ENCODE measurements at places on chromosomes 16 and 17. TPM values are rescaled to one million over a fixed set of nuclear protein-coding genes. Genes with fewer than 3 reads are reported as not detected.

DNA sequence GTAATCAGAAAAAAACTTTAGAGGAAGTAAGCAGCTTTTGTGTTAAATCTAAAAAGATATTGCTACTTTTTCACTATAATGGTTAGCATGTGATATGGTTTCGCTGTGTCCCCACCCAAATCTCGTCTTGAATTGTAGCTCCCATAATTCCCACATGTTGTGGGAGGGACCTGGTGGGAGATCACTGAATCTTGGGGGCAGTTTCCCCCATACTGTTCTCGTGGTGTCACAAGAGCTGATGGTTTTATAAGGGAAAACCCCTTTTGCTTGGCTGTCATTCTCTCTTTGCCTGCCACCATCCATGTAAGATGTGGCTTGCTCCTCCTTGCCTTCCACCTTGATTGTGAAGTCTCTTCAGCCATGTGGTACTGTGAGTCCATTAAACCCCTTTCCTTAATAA lies 117.1 kb downstream of the KCNJ2 start:
- no peak overlapping the region for H3K4me3 ChIP-seq
- no peaks in the 10 kb centered on the region for H3K36me3 ChIP-seq
- H3K27ac ChIP-seq: no peak overlapping the region
- no peaks in the 10 kb centered on the region for H3K27me3 ChIP-seq
- H3K4me1 ChIP-seq: no peaks in the 10 kb centered on the region

GRCh38 chr17:69477204-69477902 lies 62.9 kb downstream of the MAP2K6 start:
- no peak overlapping the region for H3K4me3 ChIP-seq
- H3K36me3 ChIP-seq: no peaks in the 10 kb centered on the region
- peaks cover 33% of the 10 kb centered on the region for H3K4me1 ChIP-seq
- no peaks in the 10 kb centered on the region for H3K27me3 ChIP-seq
- H3K27ac ChIP-seq: peak overlapping the region; percentile 76

- no peak within 1 kb of the TSS for H3K27ac ChIP-seq
- no peaks in the 10 kb centered on the region for H3K36me3 ChIP-seq
- DNase-seq: peak; percentile 79
Measured at GRCh38 chr16:72172105-72173034, at the start of gene PMFBP1. Gene PMFBP1, minus strand, starts transcription at chr16:72172155. Its CDS starts 947 bp downstream, at chr16:72171208.

DNA sequence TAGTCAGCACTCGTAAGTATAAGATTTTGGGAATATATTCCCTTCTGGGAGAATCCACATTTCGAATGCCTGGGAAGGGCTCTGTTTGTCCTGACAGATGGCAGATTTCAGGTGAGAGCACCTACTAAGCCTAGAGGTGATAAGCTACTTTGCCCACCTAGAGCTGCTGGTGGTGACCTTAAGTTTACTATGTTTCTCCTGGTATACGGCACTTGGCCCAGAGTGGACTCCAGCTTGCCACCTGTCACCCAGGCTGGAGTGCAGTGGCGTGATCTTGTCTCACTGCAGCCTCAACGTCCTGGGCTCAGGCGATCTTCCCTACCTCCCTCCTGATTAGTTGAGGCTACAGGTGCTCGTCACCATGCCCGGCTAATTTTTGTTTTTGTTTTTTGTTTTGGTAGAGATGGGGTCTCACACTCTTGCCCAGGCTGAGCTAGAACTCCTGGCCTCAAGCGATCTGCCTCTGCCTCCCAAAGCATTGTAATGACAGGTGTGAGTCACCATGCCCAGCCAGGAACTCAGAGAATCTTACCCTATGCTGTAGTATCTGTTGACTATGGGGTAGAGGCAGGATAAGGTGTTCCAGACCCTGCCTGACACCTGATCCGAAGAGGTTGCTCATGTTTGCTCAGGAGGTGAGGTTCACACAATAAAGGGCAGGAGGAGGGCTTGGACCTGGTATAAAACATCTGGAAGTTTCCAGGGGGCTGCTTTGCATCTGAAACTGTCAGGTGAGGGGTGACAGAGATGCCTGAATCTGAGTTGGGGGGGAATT lies at the start of gene ZG16:
Gene ZG16 (plus strand): TSS at position 681 of the 775 bp plus-strand sequence. CDS start 1,011 bp downstream, outside the sequence.
- no peak within 1 kb of the TSS for H3K4me3 ChIP-seq
- H3K27me3 ChIP-seq: no peaks in the 10 kb centered on the region
- DNase-seq: no peak
- no peaks in the 10 kb centered on the region for H3K4me1 ChIP-seq
- H3K27ac ChIP-seq: no peak within 1 kb of the TSS

- H3K4me1 ChIP-seq: no peaks in the 10 kb centered on the region
- H3K27me3 ChIP-seq: no peaks in the 10 kb centered on the region
- no peak for DNase-seq
- no peaks in the 10 kb centered on the region for H3K36me3 ChIP-seq
- H3K27ac ChIP-seq: no peak overlapping the region
- no peak overlapping the region for H3K4me3 ChIP-seq
Measured at GRCh38 chr16:72189865-72190371, 18.0 kb upstream of the PMFBP1 start.

DNA sequence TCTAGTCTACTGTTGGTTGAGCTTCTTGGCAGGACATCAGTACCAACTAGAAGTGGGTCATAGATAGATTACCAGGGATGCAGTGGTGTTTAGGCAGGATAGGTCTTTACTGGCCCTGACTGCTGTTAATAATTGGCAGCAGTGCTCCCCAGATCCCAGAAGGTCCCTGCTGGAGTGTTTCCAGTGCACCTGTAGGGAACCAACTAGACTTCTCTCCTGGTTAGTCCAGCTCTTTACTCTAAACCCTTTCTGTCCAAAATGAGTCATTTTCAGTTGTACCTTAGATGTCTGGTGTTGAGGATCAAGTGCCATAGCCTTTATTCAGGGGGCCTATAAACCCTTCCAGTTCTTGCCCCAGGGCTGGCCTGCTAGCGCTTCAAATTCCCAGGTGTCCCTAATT lies 8.7 kb downstream of the POLR2C start:
- peak; percentile 35 for DNase-seq
- no peaks in the 10 kb centered on the region for H3K27me3 ChIP-seq
- H3K4me1 ChIP-seq: peaks cover 51% of the 10 kb centered on the region
- no peak overlapping the region for H3K4me3 ChIP-seq
- peak overlapping the region; percentile 80 for H3K27ac ChIP-seq

GRCh38 chr17:40915199-40915661 lies 22.2 kb downstream of the KRT23 start:
- H3K36me3 ChIP-seq: no peaks in the 10 kb centered on the region
- no peak for DNase-seq
- no peaks in the 10 kb centered on the region for H3K27me3 ChIP-seq

Gene MNT
- 20.3 TPM for polyA plus RNA-seq

GRCh38 chr17:74042744-74043486 lies 160.6 kb upstream of the RPL38 start:
- H3K27ac ChIP-seq: no peak overlapping the region
- no peak overlapping the region for H3K4me3 ChIP-seq
- no peak for DNase-seq
- no peaks in the 10 kb centered on the region for H3K36me3 ChIP-seq
- H3K27me3 ChIP-seq: no peaks in the 10 kb centered on the region
- no peaks in the 10 kb centered on the region for H3K4me1 ChIP-seq

- no peaks in the 10 kb centered on the region for H3K36me3 ChIP-seq
- H3K4me3 ChIP-seq: no peak overlapping the region
- H3K4me1 ChIP-seq: peaks cover 12% of the 10 kb centered on the region
- no peak for DNase-seq
- no peak overlapping the region for H3K27ac ChIP-seq
- H3K27me3 ChIP-seq: peaks cover 16% of the 10 kb centered on the region
Measured at GRCh38 chr16:66574081-66574480, 5.2 kb upstream of the CMTM2 start.

- H3K27ac ChIP-seq: no peak overlapping the region
- H3K4me3 ChIP-seq: no peak overlapping the region
- H3K36me3 ChIP-seq: no peaks in the 10 kb centered on the region
- DNase-seq: no peak
- H3K4me1 ChIP-seq: no peaks in the 10 kb centered on the region
Measured at GRCh38 chr17:5127910-5128309, 12.1 kb downstream of the USP6 start.

DNA sequence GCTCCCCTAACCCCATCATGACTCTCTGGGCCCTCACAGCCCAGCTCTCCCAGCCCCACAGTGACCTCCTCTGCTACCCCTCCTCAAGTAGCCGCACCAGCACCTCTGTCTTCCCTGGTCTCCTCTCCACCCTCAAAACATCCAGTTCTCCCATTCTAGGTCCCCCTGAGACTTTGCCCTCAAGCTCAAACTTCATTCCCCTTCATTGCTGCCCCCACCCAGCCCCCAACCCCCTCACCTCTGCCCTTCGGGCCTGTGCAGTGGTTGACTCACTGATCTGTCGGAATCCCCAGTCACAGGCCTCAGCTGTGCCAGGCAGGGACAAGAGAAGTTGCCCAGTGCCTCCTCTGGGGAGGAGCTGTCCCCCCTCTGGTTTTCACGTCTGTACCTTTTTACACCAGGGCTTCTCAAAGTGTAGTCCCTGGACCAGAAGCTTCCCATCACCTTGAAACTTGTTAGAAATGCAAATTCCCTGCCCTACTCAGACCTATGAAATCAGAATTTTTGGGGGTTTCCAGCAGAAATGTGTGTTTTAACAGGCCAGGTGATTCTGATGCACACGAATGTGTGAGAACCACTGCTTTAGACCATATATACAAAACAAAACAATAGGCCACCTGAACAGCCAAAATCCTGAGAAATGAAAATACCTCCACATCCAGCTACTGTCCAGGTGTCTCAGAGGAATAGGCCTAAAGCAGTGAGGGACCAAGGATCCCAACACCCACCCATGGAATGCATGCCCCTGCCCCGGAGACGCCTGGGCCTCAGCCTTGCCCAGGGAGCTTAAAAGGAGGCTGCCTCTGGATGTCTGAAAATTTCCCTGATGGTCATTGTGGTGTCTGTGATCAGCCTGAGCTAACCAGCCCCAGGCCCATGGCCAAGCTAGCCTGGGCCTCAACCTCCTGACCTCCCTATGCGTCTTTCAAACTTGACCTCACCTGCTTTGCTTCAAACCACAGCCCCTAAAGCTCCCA lies 853 bp upstream of the DOK4 start:
- H3K4me1 ChIP-seq: peaks cover 42% of the 10 kb centered on the region
- DNase-seq: no peak
- peak overlapping the region; percentile 33 for H3K4me3 ChIP-seq
- no peaks in the 10 kb centered on the region for H3K27me3 ChIP-seq
- peak overlapping the region; percentile 24 for H3K27ac ChIP-seq

- no peak overlapping the region for H3K4me3 ChIP-seq
- DNase-seq: no peak
- peaks cover 19% of the 10 kb centered on the region for H3K4me1 ChIP-seq
- no peaks in the 10 kb centered on the region for H3K27me3 ChIP-seq
- H3K27ac ChIP-seq: no peak overlapping the region
Measured at GRCh38 chr17:39647256-39647655, 10.3 kb downstream of the STARD3 start.

Gene LYZL6
- not detected for polyA plus RNA-seq

- no peaks in the 10 kb centered on the region for H3K4me1 ChIP-seq
- H3K27ac ChIP-seq: no peak overlapping the region
- H3K27me3 ChIP-seq: no peaks in the 10 kb centered on the region
- H3K36me3 ChIP-seq: peaks cover 4% of the 10 kb centered on the region
- no peak overlapping the region for H3K4me3 ChIP-seq
Measured at GRCh38 chr16:68128577-68129305, 43.6 kb downstream of the NFATC3 start.

DNA sequence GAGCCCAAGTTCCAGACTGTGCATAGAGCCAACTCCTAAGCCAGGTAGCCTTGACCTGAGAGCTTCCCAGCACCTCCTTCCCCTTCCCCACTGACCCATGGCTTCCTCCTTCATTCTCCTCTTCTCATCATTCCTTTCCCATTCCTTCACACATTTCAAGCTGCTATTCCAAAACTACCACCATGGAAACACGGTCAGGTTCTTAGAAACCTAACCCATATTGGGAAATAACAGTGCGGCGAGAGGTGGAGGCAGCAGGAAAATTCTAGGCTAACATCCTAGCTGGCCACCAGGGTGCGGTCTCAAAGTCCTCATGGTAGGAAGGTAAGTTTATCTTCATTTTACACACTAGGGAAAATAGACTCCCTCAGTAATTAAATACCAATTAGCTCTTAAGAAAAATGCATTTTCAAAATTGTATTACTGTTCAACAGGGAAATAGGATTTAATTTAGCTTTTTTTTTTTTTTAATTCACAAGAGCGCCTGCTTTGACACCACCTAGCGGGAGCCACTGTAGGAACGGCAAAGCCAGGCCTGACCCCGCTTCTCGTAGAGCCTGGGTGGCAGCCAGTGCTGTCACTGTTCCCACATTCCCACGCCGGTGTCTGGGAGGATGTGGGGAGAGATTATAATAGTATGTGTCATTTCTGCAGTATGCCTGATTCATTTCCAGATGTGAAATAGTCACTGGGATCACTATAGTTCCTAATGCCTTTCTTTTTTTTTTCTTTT lies 14.0 kb upstream of the SPHK1 start:
- H3K27me3 ChIP-seq: no peaks in the 10 kb centered on the region
- no peak for DNase-seq
- no peak overlapping the region for H3K4me3 ChIP-seq
- H3K36me3 ChIP-seq: no peaks in the 10 kb centered on the region
- no peak overlapping the region for H3K27ac ChIP-seq

GRCh38 chr16:24208710-24209109 lies 47.4 kb upstream of the CACNG3 start:
- H3K27ac ChIP-seq: no peak overlapping the region
- no peak overlapping the region for H3K4me3 ChIP-seq
- DNase-seq: no peak
- H3K4me1 ChIP-seq: no peaks in the 10 kb centered on the region
- H3K27me3 ChIP-seq: peaks cover 3% of the 10 kb centered on the region
- H3K36me3 ChIP-seq: no peaks in the 10 kb centered on the region

DNA sequence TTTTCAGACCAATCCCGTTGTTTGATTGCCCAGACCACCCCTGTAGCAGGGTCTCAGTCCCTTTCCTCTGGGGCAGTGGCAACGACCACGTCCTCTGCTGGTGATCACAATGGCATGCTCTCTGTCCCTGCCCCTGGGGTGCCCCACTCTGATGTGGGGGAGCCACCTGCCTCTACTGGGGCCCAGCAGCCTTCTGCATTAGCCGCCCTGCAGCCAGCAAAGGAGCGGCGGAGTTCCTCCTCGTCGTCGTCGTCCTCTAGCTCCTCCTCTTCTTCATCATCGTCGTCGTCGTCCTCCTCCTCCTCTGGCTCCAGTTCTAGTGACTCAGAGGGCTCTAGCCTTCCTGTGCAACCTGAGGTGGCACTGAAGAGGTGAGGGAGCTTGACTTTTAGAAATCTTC lies 9.2 kb downstream of the ELOB start:
- DNase-seq: no peak
- H3K27me3 ChIP-seq: no peaks in the 10 kb centered on the region
- H3K27ac ChIP-seq: no peak overlapping the region
- no peak overlapping the region for H3K4me3 ChIP-seq

All from large intestine (tissue), 12 donors.